ENCODE measurements at places on chromosomes 3 and 15.

DNA sequence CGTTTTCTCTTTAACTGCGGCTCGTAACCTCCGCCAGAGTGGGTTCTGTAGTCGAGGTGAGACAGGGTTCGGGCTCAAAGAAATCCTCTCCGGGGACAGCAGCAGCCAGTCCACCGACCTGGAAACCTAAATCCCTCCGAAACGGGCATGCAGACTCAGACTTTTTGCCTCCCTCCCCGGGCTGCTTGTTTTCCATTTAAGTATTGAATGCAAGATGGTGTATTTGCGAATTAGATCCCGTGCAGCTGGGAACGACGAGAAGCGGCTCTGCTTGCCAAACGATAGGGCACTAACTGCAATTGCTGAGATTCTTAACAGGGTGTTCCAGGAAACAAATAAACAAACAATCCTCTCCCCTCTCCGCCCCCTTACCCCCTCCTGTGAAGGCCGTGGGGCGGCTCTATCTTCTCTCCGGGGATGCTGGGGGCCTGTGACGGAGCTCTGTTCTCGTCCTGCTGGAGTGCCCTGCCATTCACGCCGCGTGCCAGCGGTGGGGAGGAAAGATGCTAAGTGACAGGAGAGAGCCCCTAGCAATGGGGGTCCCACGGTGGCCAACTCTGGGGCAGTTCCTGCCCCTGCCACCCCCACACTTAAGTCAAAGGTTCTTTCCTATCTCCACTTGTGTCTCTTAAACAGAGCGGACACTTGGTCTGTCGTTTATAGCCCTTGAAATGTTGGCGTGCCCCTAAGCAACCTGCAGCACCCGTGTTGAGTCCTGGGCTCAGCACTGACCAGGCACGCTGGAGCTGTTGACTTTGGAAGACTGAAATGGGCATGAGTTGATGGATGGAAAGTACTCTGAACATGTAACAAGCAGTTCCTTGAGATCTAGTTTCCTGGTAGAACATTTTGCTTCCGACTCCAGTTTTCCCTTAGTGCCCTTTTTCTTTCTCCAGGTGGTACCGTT lies 1.3 kb upstream of the ETV5 start:
- peak; percentile 92 for DNase-seq

DNA sequence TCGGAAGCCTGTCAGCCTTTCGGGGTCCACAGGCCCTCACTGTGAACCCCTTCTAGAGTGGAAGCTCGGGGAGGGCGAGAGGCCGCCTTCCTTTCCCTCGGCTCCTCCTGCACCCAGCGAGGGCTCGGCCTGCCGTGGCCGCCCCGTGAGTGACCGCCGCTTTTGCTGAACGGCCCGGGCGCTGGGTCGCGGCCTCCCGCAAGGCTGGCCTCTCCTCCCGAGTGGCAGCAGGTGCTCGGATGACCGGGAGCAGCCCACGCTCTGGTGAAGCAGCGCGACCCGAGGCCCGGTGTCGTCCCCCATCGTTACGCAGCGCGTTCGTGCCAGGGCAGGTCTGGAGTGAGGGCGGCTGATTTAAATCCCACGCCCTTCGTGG lies 53.8 kb downstream of the LRRK1 start:
- no peak for DNase-seq

- peak; percentile 72 for DNase-seq
These were observed 143.4 kb downstream of the EEFSEC start for GRCh38 chr3:128296469-128297251.

DNA sequence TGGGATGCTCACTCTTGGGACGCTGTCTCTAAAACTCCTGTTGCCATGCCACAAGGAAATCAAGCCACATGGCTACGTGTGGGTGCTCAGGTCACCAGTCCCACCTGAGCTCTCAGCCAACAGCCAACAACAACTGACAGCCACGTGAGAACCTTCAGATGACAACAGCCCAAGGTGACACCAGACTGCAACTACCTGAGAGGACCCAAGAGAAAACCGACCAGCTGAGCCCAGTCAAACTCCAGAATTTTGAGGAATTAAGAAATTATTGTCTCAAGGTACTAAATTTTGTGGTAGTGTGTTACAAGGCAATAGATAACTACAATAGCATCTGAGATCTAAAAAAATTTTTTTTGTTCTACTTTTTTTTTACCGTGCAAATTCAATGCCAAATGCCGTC lies 75.2 kb downstream of the ITGA11 start:
- DNase-seq: no peak

DNA sequence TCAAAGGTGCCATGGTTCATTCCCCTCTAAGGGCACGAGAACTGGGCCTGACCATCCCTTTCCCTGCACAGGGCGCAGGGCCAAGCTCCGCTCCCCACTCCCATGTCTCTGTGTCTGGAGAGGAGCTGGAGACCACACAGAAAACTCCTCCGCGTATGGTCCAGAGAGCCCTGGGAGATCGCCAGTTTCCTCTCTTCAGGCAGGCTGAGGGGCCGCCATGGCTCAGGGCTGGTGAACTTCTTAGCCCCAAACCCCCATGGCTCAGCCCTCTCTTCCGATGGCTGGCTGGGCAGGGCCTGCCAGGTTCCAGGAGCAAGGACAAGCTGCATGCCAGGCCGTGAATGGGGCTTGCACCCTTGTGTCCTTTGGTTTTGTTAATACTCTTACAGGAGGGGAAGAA lies 52.9 kb downstream of the EXOG start:
- DNase-seq: peak; percentile 88

DNA sequence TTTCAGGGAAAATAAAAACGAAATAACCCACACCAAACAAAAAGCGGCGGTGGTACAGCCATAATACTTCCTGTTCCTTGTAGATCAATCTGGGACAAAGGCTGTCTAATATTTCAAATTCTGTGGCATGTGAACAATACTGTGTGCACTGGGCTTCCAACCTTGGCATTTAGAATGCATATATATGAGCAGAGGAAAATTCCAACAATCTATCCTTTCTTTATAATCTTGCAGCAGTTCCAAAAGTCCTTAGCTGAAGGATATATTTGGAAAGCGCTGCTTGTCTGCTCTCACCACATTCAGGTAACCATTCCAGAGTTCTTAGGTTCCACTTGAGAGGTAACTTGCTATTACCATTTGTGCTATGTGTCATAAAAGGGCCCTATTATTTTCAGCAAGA lies 231.8 kb downstream of the RBMS3 start:
- no peak for DNase-seq

DNA sequence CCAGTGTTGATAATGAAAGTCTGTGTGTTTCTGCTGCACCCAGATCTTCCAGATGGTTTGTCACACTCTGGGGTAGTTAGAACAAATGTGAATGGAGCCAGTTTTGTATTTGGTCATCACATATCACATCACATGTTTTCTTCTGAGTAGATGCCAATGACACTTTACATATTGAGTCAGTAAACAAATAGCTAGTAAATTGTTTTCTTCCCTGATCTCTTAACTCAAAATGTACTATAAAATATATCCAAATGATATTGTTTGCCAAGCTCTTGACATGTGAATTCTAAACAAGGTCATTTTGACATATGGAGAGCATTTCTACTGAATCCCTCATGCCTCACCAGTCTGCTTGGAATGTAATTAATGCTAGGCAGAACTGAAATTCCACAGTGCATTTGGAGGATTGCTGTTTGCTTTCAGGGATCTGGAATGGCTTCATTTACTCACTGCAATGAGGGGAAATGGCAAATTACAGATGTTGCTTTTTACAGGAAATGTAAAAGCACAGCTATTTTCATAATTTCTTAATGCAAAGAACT lies 45.0 kb downstream of the PDHB start:
- no peak for DNase-seq

DNA sequence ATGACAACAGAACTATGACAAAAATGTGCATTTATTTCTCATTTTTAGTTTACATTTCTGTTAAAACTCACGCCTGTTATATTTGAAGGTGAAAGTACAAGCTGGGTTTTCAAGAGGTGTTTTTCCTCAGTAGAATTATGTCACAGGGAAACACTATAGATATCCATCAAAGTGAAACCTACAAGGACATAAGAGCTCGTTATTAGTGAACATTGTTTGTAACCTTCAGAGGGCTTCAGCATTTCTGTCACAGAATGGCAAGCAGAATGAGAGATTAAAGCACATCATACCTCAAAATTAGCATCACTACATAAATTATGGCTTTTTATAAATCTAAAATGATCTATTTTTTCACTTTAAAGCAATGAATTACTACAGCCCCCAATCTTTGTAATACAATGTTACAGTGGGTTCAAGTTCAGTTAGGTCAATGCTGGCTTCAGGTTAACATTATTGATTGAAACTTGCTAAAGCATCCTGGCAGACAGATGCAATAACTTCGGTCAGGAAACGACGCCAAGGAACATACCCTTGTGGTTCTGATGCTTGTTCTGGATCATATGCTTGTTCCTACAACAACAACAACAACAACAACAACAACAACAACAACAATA lies 405.6 kb downstream of the CADM2 start:
- no peak for DNase-seq
